Coronary artery (tissue), 2 donors: ENCODE measurements at places on chromosomes 6 and 20.
A peak's percentile ranks its signal among the peaks of the same experiment; 100 is the strongest.

GRCh38 chr6:40252531-40253258, 318.4 kb upstream of the MOCS1 start:
- DNase-seq: no peak

GRCh38 chr6:72798196-72798595, 176.3 kb downstream of the KCNQ5 start:
- no peak for DNase-seq

- DNase-seq: no peak
Observed at GRCh38 chr6:654136-654535, 2.8 kb downstream of the HUS1B start.

- peak; percentile 62 for DNase-seq
Observed at GRCh38 chr6:158629367-158630221, 14.9 kb downstream of the DYNLT1 start.
